HT-29 (cell line): ENCODE measurements at places on chromosomes 4 and X. TPM values are rescaled to one million over a fixed set of nuclear protein-coding genes. Genes with fewer than 3 reads are reported as not detected.

- no peak for DNase-seq
Observed at GRCh38 chrX:69959712-69960111, 90.0 kb downstream of the AWAT2 start.

DNA sequence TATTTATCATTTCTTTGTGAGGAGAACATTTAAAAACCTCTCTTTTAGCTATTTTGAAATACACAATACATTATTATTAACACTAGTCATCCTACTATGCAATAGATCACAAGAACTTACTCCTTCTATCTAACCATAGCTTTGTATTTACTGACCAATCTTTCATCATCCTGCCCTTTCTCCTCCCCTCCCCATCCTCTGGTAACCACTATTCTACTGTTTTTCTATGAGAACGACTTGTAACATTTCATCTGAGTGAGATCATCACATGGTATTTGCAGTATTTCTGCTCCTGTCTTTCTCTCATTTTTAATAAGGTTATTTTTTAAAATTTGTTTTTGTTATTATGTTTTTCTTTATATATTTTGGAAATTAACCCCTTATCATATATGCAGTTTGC lies 331.8 kb downstream of the TEX13C start:
- DNase-seq, result no peak

SERTM2 gene
- not detected in 2 replicates for total RNA-seq

GABRQ gene
- not detected in 2 replicates for total RNA-seq

DNA sequence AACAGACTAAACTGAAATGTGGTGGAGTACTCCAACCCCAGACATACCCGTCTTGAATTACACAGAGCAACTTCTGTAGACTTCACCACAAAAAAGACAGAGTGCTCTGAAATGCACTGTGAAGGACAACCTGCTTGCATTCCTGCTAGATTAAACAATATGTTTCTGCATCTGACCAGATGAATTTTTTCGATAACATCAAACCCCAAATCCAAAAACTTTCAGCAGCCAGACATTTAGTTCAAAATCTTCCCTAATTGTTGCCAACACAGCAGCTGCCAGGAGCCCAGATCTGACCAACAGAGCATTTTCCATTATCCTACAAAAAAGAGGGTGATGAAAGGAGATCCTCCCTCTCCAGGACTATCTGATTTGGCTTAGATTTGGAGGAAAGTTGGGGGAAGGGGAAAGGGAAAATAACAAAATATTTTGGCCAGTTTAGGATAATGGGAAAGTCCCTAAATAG lies 356.5 kb downstream of the PDGFC start:
- no peak for DNase-seq

- no peak for DNase-seq
Observed at GRCh38 chrX:112759966-112760365, 80.2 kb upstream of the LHFPL1 start.

CD99L2 gene
- 3.3 and 3.8 TPM in 2 replicates for total RNA-seq
